ENCODE measurements at places on chromosomes 16 and 17.

DNA sequence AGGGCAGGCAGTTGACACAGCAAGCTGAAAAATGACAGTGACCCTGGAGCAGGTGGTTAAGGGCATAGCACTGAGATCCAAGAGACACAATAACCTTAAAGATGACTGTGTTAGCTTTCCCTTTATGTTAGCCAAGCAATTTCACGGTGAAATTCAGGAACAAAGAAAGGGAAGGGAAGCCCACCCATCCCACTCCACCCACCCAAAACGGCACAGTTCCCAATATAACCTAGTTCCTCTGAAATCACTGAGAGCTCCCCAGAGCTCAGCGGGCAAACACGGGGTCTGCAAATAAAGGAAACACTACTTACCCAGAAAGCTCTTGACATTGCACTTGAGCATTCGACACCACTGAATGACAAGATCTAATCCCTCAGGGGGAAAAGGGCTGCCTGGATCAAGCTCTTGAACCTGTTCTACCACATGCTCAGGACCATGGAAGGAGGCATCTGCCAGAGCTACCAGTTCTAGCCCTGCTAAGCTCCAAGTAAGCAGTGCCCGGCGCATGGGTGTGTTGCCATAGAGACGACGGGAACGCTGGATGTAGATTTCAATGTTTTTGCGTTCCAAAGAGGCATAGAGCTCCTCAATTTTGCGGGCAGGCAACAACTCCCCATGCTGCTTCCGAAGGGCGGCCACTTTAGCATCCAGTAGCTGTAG lies 10.6 kb downstream of the BLTP2 start:
- no peak for DNase-seq

GRCh38 chr17:7223375-7223774 lies 3.6 kb downstream of the ACADVL start:
- no peak for DNase-seq

DNA sequence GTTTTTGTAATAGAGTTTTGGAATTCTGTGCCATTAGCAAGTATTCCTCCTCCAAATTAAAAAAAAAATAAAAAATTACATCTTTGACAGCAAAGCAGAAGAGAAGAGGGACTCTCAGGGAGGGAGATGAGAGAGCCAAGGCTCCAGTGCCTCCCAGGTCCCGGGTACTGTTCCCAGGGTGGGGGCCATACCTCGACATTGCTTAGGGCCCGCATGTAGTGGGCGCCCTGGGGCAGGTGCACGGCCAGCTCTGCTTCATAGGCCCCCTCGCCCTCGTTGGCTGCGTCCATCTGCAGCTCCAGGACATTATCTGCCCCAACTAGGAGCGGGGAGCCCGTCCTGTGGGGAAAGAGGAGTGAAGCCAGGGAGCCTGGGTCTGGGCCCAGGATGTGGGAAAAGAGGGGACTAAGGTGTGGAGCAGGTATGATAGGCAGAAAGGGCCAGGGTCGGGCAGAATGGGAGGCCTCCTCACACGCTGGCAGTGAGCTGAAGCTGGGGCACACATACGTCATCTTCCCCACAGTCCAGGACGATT lies 11.2 kb downstream of the ITGA2B start:
- DNase-seq = no peak

- no peak for DNase-seq
Measured at GRCh38 chr16:72876221-72876620, 171.7 kb downstream of the ZFHX3 start.

GRCh38 chr16:35200662-35201061 lies 1741.2 kb downstream of the TP53TG3F start:
- DNase-seq = no peak

GRCh38 chr17:14953405-14953804 lies 311.7 kb downstream of the PMP22 start:
- no peak for DNase-seq

DNA sequence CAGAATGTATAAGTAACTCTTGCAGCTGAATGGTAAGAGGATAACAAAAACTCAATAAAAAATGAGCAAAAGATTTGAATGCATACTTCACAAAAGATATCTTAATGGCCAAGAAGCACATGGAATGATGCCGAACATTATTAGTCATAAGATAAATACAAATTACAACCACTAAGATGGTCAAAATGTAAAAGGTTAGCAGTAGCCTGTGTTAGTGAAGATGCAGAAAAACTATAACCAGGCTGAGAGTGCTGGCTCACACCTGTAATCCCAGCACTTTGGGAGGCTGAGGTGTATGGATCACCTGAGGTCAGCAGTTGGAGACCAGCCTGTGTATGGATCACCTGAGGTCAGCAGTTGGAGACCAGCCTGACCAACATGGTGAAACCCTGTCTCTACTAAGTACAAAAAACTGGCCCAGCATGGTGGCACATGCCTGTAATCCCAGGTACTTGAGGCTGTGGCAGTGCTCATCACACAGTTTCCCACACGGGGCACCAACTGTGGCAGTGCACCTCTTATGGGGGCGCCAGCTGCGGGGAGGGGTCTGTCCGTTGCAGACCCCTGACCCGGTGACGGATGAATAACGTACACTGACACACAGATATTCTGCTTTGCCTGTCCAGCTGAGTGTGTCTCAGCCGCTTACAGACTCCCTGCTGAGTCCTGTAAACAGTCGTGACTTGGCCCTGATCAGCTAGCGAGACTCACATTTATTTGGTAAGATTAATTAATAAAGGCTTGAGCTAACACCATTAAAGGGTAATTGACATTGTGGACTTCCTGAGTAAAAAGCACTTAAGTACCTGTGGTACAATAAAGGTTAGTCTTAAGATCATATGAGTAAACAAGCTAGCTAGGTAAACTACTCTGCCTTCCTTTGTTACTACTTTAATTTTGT lies 45.7 kb upstream of the FAM20A start:
- no peak for DNase-seq

DNA sequence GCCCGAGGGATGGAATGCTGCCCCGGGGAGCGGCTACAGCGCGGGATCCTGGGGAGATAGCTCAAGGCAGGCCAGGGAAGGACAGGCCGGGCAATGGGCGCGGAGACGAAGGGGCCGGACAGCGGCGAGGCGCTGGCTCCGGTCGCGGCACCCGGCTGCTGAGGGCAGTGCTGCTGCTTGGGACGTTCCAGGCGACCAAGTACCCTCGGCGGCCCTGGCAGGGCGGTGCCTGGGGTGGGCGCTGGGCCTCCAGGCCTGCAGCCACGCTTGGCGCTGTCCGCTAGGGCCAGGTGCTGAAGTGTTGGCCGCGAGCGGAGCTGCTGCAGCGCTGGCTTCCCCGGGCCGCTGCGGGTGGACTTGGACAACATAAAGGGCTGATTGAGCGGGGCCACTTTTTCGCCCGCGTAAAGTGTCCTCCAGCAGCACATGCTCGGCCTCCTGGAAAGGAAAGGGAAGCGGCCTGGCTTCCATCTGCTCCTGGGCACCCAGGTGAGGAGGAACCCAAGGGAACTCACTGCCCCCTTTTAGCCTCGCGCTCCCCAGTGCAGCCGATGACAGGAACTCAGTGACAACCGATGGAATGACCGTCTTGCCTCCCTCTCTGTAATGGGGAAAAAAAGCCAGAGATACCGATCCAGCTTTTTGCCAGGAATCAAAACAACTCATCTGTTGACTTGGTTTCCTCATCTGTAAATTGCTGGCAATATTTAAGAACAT lies 23.7 kb downstream of the CLEC3A start:
- peak; percentile 0 for DNase-seq

GRCh38 chr17:80320496-80320895 lies 59.8 kb downstream of the RNF213 start:
- DNase-seq = no peak

All from activated T-cell treated with anti-CD3 and anti-CD28 coated beads for 1 hour (primary cell).